ENCODE measurements at places on chromosomes 13 and 19.

GRCh38 chr19:49151267-49152118, 3.7 kb downstream of the HRC start:
- DNase-seq, result peak; percentile 84

DNA sequence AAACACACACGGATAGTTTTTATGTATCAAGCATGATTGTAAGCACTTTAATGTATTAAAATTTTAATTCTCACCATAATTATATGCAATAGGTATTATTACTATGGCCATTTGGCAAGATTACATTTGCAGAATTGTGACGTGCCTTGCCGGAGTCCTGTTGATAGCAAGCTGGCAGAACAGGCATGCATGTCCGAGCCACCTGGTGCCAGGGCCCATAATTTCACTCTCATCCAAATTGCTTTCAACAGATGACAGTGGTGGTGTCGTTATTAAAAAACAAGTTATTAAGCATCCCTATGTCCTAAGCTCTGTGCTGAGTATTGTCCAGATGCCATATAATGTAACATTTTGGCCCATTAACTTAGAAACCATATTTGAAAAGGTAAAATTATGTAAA, 374.3 kb downstream of the FOXO1 start:
- no peak for DNase-seq

DNA sequence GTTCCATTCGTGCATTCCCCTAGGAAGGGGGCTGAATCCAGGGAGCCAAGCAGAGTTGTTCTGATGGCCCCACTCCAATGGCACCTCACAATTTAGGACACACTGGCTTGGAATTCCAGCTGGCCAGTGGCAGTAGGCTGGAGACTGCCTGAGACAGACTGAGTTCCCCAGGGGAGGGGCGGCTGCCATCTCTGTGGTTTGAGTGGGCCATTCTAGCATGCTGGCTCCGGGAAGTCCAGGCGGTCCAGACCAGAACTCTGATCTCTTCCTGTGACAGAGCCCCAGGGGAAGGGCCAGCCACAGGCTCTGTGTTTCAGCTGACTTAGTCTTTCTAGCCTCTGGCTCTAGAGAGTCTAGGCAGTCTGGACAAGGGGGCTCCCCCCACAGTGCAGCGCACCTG, 29.5 kb upstream of the SLC7A1 start:
- DNase-seq, result no peak

- DNase-seq, result no peak
These were observed 26.7 kb downstream of the ZMYM2 start for GRCh38 chr13:19985219-19985556.

- DNase-seq, result peak; percentile 27
These were observed 39.1 kb downstream of the GPR12 start for GRCh38 chr13:26721251-26722121.

- DNase-seq, result no peak
These were observed 62.3 kb downstream of the KCTD15 start for GRCh38 chr19:33859016-33859415.

- DNase-seq, result peak; percentile 11
These were observed 199.7 kb upstream of the TSHZ3 start for GRCh38 chr19:31548941-31549340.

DNA sequence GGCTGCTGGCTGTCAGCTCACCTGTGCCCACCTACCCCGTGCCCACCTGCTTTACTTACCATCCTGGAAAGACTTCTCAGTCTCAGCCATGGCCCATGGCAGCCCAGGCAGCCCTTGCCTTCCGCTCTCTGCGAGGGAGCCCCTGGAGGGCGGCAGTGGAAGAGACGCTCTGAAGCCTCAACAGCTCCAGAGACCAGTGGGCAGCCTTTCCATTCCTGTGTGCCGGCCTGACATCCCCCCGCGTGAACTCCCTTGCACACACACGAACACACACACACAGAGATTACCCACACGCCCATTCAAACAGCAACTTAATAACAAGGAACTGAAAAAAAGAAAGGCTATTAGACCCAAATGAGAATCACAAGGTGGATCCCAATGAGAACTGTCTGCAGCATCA, 14.2 kb upstream of the RASA3 start:
- no peak for DNase-seq

- DNase-seq, result peak; percentile 48
These were observed 1.1 kb upstream of the CALR start for GRCh38 chr19:12937093-12937926.

DNA sequence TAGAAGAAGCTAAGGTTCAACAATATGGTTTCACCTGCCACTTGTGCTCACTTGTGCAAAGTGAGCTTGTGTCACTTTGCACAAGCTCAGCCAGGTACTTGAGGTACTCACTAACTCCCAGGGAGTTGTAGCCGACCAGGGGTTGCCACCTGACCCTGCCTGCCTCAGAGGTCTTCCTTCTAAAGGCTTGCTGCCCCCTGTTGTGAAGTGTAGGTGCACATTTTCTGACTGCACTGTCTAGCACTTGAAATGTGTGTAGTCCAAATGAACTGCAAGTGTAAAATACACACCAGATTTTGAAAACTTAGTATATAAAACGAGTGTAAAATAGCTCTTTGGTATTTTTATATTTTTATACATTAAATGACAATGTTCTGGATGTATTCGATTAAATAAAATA, 230.8 kb downstream of the DLEU7 start:
- no peak for DNase-seq

DNA sequence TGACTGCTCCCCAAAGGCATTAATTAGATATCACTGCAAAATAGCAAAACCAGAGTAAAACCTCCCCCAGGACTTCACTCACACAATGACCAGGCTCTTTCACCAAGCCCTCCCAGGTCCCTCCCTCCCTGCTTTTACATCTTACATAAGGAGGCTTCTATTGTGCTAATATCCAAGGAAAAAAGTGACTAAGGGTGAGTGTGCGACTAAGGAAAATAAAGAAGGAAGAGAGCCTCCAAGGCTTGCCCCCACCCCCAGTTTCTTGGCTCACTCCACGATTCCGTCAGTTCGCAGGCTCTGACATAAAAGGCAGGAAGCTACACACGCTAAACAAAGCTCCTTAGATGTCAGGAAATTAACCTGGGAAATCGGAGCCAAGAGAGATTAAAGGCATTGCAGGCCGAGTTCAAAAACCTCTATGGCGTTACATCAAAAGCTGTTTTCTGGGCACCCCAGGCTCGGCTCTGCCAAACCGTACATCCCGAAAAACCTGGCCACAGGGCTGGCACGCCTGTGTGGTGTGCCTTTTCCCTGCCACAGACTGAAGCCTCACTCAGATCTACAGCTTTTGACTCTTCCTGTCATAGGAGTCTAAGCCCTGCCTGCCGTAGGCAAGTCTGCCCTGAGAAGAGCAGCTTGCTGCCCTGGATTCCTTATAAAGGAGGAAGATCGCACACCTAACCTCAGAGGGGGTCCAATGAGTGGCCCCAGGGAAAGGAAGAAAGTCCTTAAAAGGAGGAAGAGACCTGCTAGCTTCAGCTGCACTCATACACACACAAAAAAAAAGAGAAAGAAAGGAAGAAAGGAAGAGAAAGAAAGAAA, 67.0 kb upstream of the SERP2 start:
- no peak for DNase-seq

- DNase-seq, result no peak
These were observed 984 bp downstream of the SIX5 start for GRCh38 chr19:45767881-45768654.

DNA sequence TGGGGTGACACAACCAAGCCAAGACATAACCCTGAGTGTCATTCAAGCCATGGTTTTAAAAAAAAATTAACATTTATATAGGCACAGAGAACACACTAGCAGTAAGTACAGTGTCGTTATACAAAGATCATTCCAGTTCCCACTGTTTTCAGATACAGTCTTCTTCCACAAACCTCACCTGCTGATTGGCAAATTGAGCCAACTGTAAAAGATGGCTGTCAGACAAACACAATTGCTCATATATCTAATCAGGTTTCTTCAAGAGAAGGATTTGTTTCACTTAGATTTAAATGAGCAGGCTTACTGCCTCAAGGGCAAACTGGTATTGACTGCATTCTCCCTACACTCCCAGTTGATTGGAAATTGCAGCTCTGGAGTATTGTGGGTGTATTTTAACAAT, 308.9 kb downstream of the RBM26 start:
- DNase-seq, result no peak

DNA sequence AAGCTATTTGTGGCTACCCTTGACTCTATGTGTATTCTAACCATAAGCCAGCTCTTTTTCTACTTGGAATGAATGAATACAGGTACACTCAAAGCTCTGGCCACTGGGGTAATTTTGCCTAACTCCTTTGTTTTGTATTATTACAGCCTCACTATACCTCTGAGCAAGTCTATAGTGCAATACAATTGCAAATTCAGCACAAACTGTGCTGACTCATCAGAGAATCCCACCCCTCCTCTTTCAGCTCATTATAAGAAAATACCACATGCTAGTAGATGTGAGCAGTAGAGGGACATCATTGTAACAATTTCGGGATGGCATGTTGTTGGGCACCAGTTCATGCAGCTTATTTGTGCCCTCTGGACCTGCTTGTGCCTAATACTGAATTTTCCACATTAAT, 1382.2 kb downstream of the SLITRK5 start:
- DNase-seq, result no peak

DNA sequence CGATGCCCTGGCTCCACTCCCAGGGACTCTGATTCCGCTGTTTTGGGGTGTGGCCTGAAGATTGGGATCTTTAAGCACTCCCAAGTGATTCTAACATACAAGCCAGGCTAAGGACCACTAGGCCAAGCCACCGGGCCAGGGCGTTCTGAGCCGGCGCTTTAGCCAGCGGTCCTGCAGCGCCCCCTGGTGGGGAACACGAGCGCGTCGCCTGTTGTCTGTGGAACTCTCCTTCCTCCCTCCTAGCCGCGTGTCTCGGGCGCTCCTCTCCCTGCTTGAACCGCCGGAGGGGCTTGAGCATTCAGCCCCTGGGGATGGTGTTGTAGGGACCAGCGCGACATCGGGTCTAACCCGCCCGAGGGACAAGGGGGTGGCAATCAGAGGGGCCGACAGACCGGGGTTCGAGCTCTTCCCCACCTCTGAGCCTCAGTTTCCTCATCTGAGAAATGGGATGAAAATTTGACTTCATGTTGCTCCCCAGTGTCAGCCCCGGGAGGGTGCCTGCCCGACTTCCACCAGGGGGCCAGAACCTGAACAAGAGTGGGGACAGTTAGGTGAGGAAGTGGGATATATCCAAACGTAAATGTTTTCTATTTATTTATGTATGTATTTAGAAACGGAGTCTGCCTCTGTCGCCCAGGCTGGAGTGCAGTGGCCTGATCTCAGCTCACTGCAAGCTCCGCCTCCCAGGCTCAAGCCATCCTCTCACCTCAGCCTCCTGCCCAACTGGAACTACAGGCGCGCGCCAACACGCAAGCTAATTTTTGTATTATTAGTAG, 18.0 kb upstream of the PNMA8B start:
- DNase-seq, result peak; percentile 57

GRCh38 chr19:56842412-56842811, 1.9 kb upstream of the PEG3 start:
- DNase-seq, result no peak

GRCh38 chr13:40518481-40518882, 148.0 kb downstream of the FOXO1 start:
- DNase-seq, result no peak

GRCh38 chr13:73166204-73166603, 107.4 kb downstream of the KLF5 start:
- DNase-seq, result no peak

GRCh38 chr19:55472463-55472862, 4.0 kb upstream of the ZNF628 start:
- no peak for DNase-seq

DNA sequence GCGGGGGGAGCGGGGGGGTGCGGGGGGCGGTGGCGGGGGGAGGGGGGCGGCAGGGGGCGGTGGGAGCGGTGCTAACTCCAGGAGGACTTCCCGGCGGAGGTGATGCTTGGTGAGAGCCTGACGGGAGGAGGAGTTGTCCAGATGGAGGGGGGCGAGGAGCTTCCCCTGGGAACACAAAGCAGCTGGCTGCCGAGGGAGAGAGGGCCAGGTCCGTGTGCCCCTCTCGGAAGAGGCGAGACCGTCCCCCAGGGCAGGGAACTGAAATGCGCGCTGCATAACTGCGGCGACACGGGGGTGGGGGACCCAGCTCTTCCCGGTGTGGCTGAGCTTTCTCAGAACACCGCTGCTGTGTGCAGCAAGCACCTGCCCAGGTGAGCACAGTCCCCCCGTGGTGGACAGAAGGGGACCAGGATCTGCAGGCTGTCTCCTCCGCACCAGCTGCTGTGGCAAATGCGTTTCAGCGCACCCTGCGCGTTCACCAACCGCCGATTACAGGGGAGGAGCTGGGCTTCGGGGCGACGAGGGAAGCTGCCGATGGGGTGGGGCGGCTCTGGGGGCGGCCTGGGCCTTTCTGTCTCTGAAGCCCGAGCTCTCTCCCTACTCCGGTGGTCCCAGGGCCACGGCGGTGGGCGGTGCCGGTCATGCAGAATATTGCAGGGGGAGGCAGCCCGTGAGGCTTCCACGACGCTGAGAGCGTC, 54.7 kb upstream of the F7 start:
- DNase-seq, result no peak

- no peak for DNase-seq
These were observed 3.7 kb downstream of the FUZ start for GRCh38 chr19:49809160-49809940.

DNA sequence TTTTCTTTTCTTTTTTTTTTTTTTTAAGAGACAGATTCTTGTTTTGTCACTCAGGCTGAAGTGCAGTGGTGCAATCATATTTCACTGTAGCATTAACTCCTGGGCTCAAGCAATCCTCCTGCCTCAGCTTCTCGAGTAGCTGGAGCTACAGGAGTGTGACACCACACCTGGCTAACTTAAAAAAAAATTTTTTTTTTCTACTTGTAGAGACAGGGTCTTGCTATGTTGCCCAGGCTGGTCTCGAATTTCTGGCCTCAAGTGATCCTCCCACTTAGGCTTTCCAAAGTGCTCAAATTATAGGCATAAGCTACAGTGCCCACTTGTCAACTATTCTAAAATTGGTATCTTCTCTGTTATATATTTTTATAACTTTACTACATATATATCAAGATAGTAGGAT, 6.6 kb downstream of the ELF1 start:
- no peak for DNase-seq

- DNase-seq, result peak; percentile 58
These were observed 44.5 kb upstream of the GTF3A start for GRCh38 chr13:27379694-27380641.

DNA sequence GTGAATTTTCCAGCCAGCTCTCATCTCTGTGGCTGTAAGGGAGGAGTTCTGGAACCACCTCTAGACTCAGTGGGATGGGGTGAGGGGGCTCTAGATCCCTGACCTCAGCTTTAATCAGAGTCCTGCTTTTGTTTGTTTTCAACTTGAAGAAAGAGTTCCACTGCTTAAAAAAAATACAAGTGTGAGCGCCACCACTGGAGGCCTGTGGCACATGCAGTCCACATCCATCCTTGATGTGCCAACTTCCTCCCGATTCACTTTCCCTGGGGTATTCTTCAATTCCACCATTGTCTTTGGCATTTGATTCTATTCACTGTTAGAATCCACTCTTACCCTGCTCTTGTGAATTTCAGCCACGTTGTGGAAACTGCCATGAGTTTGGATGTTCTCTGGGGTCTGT, 62.4 kb upstream of the GJB6 start:
- DNase-seq, result no peak

DNA sequence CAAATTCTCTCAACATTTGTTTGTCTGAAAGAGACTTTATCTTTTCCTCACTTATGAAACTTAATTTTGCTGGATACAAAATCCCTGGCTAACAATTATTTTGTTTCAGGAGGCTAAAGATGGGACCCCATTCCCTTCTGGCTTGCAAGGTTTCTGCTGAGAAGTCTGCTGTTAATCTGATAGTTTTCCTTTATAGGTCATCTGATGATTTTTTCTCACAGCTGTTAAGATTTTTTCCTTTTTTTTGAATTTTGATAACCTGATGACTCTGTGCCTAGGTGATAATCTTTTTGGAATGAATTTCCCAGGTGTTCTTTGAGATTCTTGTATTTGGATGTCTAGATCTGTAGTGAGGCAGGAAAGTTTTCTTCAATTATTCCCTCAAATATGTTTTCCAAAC, 2661.4 kb downstream of the PCDH9 start:
- DNase-seq, result no peak
